ENCODE measurements at places on chromosomes 1 and 21.

DNA sequence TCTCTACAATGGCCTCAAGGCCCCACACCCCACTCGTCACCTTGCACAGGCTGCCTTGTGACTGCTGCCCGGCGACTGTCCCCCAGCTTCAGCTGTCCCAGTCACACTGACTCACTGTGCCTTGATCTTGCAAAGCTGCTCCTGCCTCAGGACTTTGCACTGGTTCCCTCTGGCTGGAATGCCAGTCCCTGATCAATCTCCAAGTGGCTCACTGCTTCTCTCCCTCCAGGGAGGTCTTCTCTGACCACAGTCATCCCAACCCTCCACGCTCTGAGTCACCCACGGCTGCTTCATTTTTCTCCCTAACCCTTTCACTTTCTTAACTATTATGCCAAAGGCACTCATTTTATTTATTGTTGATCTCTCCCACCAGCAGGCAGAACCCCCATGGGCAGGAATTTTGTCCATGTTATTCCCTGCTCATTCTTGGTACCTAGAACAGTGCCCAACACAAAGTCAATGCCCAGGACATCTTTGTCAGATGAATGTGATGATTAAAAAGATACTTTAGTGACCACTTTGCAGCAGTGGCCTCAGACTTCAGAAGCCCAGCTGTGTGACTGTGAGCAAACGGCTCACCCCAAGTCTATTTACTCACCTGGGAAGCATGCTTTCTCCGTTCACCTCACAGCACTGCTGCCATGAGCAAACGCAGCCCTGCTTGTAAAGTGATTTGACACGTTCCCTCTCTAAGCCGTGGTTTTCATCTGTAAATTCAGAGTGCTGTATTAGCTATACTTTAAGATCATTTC is 53.4 kb downstream of the ZBTB18 start:
- no peak for DNase-seq

GRCh38 chr1:50633465-50633864 is 210.2 kb upstream of the DMRTA2 start:
- DNase-seq: peak; percentile 71

DNA sequence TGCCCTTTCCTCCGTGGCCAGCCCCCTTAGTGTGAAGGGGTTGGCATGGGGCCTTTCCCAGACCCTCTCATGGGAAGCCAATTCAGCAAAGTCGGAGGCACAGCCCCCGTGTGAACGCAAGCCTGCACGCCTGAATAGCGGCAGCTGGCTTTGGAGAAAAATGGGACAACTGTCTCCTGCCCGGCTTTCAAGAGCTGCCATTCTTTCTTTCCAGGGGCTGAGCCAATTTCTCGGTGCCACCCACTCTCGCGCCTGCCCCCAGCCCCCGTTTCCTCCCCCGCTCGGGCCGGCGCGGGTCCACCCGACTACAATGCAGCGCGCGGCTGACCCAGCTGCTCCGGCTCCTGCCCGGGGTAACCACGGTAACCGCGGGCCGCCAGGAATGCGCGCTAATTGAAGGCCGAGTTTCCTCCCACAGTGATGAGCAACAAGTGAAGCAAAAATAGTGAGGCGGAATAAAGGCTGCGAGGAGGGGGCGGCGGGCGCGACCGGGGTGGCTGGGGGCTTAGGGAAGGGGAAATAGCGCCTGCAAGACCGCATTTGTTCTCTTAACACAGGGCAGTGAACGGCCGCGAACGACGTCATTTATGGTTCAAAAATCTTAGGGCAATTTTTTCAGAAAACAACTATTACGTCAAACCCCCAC is 27.8 kb downstream of the ILDR2 start:
- peak; percentile 77 for DNase-seq

GRCh38 chr1:67646145-67647035 is 38.6 kb upstream of the GADD45A start:
- peak; percentile 74 for DNase-seq

DNA sequence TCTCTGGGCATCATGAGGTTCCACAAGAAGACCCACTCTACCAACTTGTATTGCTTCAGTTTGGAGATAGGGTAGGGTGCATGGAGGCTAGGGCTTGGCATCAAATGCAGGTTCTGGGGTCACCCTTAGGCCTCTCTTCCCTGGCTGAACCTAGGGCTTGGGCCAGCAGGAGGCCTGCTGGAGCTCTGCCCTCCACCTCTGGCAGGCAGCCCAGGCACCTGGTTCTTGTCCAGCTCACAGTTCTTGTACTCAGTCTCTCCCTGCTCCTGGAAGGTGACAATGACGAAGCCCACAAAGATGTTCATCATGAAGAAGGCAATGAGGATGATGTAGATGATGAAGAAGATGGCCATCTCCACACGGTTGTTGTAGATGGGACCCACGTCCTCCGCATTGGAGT is 37.5 kb upstream of the KIF21B start:
- no peak for DNase-seq

DNA sequence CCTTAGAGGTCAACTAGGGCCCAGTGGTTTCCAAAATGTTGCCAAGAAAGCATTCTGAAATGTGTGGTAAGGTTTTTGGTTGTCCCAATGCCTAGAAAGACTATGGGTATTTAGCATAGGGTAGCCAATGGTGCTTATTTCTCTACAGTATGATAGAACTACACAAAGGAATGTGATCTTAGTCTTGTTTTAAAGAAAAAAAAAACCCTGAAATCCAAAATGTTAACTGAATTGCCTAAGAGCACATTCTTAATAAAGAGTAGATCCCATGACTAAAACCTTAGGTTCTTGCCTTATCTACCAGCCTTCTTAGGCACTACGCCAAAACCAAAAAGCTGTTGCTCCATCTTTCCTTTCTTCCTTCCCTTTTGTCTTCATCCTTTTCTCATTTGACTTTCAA is 428.2 kb downstream of the MRPL39 start:
- DNase-seq: no peak

DNA sequence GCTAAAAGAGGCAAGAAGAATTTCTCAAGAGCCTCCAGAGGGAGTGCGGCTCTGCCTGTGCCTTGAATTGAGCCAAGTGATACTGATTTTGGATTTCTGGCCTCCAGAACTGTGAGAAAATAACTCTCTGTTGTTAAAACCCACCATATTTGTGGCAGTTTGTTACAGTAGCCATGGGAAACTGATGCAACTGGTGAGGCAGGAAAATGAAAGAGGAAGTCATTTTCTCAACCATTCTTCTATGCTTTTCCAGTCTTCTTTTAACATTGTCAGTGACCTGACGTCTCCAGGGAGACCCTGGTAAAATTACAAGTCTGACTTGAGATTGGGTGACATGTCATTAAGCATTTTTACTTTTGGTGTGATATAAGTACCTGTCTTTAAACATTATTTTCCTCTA is 5.8 kb downstream of the OR6P1 start:
- DNase-seq: no peak

DNA sequence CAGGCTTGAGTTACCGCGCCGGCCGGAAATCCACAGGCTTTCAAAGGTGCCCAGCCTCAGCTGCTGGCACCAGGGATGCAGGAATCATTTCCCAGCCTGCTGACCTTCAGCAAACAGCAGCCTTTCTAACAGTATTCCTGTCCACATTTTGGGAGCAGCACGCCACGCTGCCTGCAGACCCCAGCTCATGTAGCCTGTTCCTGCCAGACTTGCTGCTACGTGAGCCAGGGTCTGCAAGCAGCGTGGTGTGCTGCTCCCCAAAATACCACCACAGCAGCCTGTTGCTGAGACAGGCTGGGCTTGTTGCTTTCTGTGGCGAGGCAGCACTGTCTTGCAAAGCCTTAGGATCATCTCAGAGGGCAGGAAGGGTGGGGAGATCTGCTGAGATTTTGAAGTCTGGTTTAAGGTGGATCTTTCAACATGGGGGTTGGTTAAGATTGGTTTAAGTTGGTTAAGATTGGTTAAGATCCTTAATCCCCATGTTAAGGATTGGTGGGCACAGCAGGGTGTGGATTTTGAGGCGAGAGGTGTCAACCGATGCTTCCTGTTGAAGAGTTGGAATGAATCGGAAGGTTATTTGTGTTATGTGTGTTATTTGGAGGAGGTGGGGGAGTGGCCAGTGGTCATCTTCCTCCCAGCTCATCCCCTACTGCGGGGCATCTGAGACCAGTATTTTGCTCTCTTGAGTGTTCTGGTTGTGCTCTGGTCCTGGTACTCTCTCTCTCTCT is 12.9 kb downstream of the FAAH start:
- DNase-seq: no peak

GRCh38 chr1:31786366-31787060 is 22.4 kb upstream of the ADGRB2 start:
- no peak for DNase-seq

DNA sequence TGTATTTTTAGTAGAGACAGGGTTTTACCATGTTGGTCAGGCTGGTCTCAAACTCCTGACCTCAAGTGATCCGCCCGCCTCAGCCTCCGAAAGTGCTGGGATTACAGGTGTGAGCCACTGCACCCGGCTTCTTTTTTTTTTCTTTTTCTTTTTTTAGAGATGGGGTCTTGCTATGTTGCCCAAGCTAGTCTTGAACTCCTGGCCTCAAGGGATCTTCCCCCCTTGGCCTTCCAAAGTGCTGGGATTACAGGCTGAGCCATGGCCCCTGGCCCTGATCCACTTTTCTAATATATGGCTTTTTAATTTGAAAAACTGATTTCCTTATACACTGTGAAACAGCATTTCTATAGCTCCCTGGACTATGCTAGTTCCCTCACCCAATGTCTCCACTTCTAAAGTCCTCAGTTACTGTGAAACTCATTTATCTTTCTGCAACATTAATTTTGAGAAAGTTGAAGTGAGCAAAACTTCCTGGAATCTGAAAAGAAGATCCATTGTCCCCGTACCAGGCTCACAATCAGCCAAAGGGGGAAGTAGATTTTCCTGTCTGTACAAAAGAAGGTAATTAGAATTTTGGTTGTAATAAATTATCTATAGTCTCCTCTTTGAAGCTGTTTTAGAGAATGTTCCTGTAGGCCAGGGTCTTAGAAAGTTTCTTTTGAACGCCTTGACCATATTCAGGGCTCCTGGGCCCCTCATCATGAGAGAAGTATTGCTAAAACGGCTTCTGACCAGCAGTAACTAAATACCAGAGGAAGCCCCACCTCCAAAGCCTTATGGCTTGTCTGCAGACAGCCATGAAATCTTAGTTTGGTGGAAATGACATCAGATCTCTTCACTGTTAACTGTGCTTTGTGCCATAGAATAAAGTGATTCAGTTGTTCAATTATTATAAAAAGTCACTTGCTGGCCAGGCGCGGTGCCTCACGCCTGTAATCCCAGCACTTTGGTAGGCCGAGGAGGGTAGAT is 34.9 kb downstream of the DEGS1 start:
- DNase-seq: no peak

GRCh38 chr1:231187571-231187970 is 25.7 kb downstream of the TRIM67 start:
- DNase-seq: no peak

DNA sequence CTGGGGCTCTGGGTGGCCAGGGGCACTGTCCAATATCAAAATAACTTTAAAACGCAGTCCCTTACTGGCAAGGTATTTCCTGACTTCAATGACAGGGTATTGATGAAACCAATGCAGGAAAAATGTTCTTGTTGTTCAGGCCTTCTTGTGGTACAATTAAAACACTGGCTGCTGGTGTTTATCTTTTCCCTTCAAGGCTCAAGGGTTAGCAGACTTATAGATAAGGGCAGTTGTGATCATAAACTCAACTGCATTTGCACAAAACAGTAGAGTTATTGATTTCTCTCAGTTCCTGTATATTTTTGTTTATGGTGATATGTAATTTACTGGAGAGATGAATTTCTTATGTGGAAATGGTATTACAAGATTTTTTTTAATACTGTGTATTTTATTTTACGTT is 2.7 kb upstream of the CD84 start:
- DNase-seq: no peak

DNA sequence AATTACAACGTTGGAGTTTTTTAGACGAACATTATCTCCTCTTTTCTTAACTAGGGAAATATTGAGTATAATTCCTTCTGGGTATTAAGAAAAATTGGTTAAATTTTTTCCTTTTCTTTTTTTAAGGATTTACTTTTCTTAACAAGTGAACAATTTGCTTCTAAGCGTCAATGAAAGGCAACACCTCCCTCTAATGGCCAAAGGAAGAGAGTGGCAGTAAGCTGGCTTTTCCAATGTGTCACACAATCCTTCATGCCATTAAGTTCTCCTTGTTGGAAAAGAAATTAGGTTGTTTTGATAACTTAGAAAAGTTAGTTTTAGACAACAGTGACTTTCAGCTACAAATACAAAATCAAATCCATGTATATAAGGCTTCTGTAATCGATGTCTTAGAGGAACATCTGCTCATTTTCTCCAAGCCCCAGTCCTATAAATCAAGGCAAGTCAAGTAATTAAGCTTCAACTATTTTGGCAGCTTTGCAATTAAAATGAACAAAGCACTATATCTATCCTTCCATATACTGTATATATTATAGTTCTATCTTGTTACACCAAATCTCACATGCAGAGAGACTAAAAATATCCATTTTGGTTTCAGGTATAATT is 62.8 kb downstream of the EDEM3 start:
- no peak for DNase-seq

DNA sequence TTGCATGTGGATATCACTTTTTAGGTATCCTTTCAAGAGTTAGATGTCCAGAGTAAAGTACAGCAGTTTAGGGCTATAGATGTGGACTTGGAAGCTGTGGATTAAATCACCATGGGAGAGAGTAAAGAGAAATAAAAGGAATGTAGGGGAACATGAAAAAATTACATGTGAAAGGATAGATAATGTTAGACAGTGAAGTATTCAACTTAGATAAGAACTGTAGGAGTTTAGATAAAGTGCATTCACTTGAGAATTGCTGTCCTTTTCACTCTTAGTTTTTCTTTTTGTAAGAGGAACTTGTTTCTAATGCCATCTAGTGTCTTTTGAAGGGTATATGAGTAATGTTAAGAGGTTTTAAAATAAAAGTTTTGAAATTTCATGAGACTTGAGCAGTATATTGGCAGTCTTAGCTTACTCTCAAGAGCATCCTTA is 40.1 kb downstream of the MAST2 start:
- no peak for DNase-seq

- no peak for DNase-seq
Measured at GRCh38 chr1:241658081-241658793, 6.2 kb downstream of the WDR64 start.

- DNase-seq: no peak
Measured at GRCh38 chr1:211944733-211945500, 90.4 kb downstream of the INTS7 start.

- no peak for DNase-seq
Measured at GRCh38 chr1:178543290-178543607, 30.3 kb downstream of the TEX35 start.

Data from NCI-H1092 (cell line).